EH (cell line): ENCODE measurements at places on chromosomes 5 and 9.

DNA sequence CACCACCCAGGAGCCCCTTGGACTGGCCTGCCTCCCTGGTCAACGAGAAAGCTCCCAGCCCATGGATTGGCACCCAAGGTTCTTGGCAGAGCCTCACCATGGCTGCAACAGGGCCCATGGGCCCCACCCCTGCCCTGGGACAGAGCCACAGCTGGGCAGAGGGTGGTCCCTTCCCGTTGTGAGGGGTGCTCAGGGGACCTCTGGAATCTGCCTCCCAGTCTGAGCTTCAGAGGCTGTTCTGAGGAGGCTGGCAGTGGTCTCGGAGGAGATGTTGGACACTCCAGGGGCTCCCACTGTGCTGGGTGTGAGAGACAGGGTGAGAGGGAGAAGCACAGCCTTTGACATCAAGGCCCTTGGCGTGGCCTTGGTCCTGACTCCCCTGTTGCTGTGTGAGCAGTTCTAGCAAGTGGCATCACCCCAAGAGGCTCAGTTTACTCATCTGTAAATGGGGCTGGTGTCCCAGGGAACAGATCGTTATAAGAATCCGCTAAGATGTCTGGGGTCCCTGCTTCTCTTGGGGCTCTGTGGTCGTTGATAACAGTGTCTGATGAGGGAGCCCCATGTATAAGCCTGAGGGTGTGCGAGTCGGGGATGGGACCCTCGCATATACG, 33.0 kb downstream of the LHX3 start:
- DNase-seq = peak; percentile 11

GRCh38 chr5:5585751-5586341, 163.4 kb downstream of the ICE1 start:
- no peak for DNase-seq

- no peak for DNase-seq
These were observed at the start of gene NKD2 for GRCh38 chr5:1008451-1009358. NKD2 (plus strand) TSS chr5:1008802; CDS start chr5:1009058, 256 bp downstream.

- DNase-seq = peak; percentile 10
These were observed 15.8 kb downstream of the CENPP start for GRCh38 chr9:92341578-92341977.

GRCh38 chr5:115452536-115453235, 91.9 kb downstream of the FEM1C start:
- DNase-seq = no peak

DNA sequence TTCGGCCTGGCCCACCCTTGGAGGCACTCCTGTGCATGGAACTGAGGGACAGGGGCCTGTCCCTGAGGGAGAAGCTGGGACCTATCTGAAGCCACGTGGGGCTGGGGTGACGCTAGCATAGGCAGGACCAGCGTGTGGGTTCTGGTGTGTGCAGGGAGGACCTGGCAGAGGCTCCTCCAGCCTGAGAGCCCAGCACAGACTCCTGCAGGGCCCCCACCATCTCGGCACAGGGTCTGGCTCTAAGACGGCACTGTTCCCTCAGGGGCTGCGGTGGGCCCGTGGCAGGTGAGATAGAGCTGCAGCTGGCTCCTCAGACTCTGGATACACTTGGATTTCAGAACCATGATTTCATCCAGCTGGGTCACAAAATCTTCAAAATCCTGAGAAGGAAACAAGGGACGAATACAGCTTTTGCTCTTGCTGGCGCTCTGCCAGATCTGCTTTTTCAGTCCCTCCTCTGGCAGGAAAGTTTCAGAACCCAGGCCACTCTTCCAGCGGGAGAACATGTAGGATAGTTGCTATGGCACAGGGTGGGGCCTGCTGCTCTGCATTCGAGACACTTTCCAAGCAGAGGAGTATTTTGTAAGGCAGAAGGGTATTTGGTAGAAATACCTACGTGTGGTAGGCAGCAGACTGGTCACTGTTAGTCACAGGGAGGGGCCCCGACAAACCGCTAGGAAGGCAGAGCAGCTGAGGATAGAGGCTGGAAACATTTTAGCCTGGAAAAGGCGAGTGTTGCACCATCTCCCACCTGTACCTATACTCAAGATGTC, 74.7 kb downstream of the KIF24 start:
- DNase-seq = peak; percentile 86

- DNase-seq = peak; percentile 45
These were observed 616.3 kb downstream of the EBF1 start for GRCh38 chr5:158483281-158483860.

DNA sequence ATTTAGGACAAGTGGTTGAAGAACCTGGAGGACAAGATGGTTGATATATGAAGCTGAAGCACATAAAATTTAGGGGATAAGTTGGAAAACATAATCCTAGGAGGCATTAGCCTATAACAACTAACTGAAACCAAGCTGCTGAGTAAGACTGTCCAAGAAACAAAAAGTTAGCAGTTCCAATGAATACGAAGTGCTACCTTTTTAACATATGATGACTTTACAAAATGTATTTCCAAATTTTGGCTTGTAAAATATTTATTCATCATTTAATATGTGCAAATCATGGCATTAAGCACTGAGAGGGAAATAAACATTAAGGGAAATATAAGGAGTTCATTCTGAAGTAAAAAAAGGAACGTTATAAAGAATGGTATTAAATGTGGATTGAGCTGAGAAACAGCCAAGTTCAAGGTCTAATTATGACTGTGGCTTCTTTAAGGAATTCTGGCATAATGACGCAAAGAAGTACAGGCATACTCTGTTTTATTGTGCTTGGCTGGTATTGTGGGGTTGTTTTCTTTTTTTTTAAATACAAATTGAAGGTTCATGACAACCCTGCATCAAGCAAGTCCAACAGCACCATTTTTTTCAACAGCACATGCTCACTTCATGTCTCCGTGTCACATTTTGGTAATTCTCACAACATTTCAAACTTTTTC, 7.7 kb downstream of the RAPGEF6 start:
- peak; percentile 31 for DNase-seq

- DNase-seq = no peak
These were observed 1007.1 kb downstream of the PTPRD start for GRCh38 chr9:9605681-9606080.

DNA sequence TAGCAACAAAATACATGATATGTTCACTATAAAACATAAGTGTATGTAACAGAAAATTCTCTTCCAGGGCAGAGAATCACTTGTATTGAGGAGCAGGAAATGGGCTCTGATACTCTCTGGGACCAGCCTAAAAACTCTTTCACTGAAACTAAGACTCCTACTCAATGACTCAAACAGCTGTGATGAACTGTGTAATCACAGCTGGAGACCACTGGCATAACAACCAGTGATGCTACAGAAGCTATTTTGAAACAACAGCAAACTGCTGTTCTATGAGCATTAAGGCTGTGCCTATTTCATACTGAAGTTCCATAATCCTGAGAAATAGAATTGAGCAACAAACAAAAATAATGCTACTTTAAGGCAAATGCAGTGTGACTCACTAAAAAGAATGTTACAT, 594.0 kb downstream of the HINT1 start:
- DNase-seq = no peak

DNA sequence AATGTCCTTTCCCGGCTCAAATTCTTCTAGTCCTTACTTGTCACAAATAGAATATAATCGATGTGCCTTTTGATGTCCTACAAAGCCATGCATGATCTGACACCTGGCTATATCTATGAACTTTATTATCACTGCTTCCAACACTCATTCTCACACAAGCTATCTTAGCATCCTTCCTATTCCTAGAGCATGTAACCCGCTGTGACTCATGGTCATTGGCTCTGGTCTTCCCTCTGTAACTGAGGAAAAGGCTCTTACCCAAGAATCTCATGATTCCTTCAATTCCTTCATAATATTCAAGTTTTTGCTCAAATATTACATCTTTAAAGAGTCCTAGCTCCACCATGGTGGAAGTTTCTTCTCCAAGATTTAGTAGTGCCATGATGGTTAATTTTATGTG, 480.0 kb upstream of the PAPPA start:
- DNase-seq = peak; percentile 72

GRCh38 chr5:124719113-124719967, 27.1 kb downstream of the ZNF608 start:
- DNase-seq = no peak

DNA sequence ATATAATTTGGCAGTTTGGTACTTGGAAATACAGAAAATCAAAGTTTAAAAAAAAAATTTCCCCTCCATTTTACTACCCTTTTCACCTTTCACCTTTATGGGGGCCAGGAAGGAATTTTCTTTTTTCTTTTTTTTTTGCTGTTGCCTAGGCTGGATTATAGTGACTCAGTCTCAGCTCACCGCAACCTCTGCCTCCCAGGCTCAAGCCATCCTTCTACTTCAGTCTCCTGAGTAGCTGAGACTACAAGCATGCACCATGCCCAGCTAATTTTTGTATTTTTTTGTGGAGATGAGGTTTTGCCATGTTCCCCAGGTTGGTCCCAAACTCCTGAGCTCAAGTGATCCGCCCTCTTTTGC, 9.1 kb downstream of the CHMP5 start:
- no peak for DNase-seq

- no peak for DNase-seq
These were observed 82.6 kb downstream of the VCAN start for GRCh38 chr5:83554133-83554532.
